ENCODE measurements at places on chromosomes 12 and 14.

DNA sequence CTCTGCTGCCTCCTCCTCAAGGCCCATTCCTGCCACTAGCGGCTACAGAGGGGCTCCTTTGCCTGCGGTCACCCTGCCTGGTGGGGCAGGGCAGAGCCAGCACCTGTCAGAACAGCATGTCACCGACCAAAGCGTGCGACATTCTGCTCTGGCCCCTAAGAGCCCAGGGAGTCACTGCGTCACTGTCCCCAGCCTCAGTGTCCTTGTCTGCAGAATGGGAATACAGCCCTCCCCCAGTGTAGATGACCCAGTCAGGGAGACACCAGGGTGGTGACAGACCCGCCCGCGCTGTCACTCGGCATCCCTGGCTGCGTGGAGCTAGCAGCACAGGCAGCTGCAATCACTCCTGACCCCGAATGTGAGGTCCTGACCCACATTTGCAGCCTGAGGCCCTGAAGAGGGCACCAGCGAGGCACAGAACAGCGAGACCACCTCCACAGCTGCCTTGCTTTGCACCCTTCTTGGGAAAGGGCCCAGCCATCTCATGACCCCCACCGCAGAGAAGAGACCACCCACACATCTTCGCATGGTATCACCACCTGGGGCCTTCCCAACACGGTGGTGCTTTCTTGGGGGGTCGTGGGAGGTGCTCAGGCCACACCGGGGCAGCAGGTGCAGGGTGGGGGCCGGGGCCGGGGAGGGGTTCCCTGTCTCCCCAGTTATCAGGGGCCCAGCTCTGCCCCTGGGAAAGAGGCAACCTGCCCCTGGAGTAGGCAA, 2.5 kb downstream of the AHNAK2 start:
- DNase-seq = no peak

DNA sequence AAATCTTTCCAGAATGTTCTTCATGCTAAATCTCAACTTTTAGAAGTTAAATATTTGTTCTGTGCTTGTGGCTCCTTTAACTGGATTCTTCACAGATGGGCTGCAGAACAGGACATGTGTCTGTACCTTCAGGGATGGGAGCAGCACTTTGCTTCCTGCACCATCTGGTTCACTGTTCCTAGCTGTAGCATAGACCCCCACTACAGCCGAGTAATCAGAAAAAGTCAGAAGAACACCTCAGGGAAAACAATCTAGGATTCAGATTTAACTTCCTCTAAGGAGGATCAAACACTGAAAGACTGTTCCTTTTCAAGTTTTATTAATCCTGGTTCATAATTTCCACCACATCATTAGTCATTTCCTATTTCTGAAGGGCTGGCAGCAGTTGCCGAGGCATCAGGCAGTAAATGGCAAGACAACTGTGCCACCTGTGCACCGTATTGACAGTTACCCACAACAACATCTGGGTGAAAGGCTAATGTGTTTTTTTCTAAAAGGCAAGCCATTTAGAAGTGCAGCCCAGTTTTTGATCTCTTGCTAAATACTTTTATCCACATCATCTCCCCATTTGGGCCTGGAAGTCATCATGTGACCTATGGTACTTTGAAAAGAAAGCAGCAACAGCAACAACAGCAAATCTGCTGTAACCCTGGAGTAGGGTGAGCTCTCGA, 212.8 kb upstream of the BMP4 start:
- DNase-seq = peak; percentile 33

GRCh38 chr12:67449591-67450052, 180.5 kb downstream of the CAND1 start:
- no peak for DNase-seq

- DNase-seq = no peak
Measured at GRCh38 chr12:33988913-33989312, 33.4 kb upstream of the ALG10 start.

DNA sequence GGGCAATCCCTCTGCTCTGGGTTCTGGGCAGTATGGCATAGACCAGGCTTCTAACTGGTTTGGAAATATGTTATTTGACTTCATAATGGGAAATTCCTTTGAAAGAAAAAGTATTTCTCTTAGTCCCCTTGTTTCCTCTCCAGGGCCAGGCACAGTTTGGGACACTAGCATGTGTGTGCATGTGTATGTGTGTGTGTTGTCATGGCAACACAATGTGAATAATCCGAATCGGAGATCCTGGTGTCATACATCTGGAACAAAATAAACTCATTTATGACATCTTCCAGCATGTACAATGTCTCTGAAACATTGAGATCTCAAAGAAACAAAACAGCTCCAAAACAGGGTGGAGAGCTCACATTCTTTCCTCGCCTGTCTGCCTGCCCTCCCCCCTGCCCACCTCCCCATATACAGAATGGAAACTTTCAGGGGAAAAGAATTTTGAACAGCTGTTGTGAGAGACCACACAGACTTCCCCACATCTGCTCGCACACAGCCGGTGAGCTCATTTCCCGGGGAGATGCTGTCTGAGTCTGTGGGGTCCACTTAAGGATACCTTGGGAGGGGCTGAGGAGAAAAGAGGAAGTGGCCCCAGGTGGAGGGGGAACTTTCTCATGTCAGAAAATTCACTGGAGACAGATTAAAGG, 55.5 kb upstream of the PARP11 start:
- no peak for DNase-seq

DNA sequence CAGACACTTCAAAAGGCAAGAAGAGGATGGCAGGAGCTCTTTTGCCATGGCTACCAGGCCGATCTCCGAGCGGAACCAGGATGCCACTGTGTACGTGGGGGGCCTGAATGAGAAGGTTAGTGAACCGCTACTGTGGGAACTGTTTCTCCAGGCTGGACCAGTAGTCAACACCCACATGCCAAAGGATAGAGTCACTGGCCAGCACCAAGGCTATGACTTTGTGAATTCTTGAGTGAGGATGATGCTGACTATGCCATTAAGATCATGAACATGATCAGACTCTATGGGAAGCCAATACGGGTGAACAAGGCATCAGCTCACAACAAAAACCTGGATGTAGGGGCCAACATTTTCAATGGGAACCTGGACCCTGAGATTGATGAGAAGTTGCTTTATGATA, 9.8 kb downstream of the GARIN2 start:
- no peak for DNase-seq

- no peak for DNase-seq
Measured at GRCh38 chr12:9699269-9699897, 29.9 kb downstream of the CLEC2D start.

DNA sequence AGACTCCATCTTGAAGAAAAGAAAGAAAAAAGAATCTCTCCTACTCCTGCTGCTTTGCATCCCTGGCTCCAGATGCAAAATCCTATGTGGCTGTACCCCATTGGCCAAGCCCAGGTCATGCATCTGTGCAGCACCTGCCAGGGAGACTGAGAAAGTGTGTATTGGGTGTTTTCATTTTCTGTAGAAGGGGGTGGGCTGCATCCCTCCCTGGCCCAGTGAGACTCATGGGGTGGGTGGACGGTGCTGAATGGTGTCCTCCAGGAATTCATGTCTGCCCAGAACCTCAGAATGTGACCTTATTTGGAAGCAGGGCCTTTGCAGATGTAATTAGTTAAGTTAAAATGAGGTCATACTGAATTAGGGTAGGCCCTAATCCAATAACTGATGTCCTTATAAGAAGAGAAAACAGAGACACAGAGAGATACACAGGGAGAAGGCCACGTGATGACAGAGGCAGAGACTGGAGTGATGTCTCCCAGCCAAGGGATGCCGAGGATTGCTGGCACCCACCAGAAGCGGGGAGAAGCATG, 23.2 kb downstream of the MOAP1 start:
- no peak for DNase-seq

GRCh38 chr14:54803396-54803795, 99.2 kb downstream of the GCH1 start:
- no peak for DNase-seq

- no peak for DNase-seq
Measured at GRCh38 chr14:94379291-94380224, 8.8 kb downstream of the SERPINA1 start.

- DNase-seq = no peak
Measured at GRCh38 chr14:100132903-100133510, 26.4 kb downstream of the DEGS2 start.

Data from astrocyte of the spinal cord (primary cell).